Right ventricle myocardium inferior (tissue), 1 donor: ENCODE measurements at places on chromosomes 13 and 19. TPM values are rescaled to one million over a fixed set of nuclear protein-coding genes. Genes with fewer than 3 reads are reported as not detected.

ZNF763 gene
- total RNA-seq = 2.6 TPM

DNA sequence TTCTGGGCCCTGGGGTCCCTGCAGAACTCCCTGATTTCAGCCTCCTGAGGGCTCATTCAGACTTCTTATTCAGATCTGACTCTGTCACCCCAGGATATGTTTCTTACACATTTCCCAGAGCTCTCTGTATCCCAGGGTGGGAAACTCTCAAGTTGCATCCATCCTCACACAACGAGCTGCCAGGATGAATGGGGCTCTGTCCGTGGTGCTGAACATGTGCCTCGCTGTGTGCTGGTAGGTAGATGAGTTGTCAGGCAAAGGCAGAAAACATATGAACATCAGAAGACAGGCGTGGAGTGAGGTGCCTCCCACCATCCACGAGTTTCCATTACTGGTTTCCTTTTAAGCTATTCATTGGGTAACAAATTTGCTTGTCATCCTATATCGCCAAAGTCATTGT, 11.4 kb upstream of the IGFL1 start:
- no peak for DNase-seq

DNA sequence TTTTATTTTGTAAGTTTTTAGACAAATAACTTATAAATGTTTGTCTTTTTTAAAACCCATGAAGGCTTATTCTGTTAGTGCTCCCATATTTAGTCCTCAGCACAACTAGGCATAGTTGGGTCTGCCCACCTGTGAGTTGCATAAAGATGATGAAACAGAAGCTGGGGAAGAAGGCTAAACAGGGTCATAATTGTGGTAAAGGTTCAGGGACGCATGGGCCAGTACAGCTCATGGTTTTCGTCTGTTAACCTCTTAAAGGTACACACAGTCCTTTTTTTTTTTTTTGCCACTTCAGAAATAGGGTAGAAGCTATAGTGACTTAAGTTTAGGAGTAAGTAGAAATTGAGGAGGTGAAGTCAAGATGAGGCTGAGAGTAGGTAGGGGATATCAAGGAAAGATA, 58.3 kb downstream of the TM9SF2 start:
- DNase-seq = no peak

MADCAM1 gene
- 0.19 TPM for total RNA-seq

GRCh38 chr13:89951341-89951740, 1396.1 kb upstream of the MIR17HG start:
- DNase-seq = no peak

- DNase-seq = peak; percentile 77
Measured at GRCh38 chr13:49214917-49215376, 5.2 kb upstream of the MLNR start.

DNA sequence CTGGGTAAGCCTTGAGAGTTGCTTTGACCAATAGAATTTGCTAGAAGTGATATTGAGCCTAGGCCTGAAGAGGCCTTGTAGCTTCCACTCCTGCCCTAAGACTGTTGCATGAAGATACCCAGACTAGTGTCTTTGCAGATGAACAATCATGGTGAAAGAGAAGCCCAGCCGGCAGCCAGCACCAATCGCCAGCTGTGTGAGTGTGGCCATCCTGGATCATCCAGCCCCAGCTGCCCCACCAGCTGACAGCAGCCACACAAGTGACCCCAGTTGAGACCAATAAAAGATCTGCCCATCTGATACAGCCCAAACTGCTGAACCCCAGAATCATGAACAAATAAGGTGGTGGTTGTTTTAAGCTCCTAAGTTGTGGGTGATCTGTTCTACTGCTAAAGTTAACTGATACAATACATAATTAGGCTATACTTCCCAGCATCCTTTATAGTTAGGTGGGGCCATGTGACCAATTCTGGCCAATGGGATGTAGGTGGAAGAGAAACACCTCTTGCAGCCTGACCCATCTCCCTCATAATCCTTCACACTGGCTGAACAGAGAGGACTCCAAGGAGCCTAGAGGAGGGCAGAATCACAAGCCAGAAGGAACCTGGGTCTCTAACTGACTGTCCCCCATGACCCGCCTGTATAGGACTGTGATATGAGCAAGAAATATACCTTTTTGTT, 9.4 kb upstream of the ZNF428 start:
- no peak for DNase-seq

GRCh38 chr19:2820112-2820702, 539 bp downstream of the ZNF554 start:
- DNase-seq = no peak

- no peak for DNase-seq
Measured at GRCh38 chr13:100306434-100306999, 217.6 kb downstream of the PCCA start.

IL11 gene
- total RNA-seq = not detected

SOX1 gene
- not detected for total RNA-seq

DNA sequence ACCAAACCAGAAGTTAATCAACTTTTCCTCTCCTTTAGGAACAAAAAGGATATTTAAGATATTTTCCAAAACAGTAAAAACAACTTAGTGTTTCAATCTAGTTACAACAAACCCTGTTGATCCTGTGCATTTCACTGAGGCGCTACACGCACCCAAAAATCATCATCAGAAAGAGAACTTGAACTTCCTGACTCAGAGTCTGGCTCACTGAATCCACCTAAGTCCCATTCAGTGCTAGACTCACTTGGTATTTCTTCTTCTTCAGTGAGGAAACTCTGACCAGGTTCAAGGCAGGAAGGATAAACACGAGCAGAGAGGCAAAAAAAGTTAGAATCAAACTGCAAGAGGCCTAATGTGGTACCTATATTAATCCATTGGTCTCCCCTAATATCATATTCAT, 2.2 kb downstream of the KBTBD6 start:
- DNase-seq = no peak

- DNase-seq = no peak
Measured at GRCh38 chr13:32889986-32890565, 126.1 kb upstream of the KL start.
